ENCODE measurements at places on chromosomes 3 and 15.

- no peak for DNase-seq
These were observed 239.9 kb downstream of the CPNE4 start for GRCh38 chr3:131794766-131795388.

- no peak for DNase-seq
These were observed 55.4 kb downstream of the ITGA11 start for GRCh38 chr15:68376447-68377060.

DNA sequence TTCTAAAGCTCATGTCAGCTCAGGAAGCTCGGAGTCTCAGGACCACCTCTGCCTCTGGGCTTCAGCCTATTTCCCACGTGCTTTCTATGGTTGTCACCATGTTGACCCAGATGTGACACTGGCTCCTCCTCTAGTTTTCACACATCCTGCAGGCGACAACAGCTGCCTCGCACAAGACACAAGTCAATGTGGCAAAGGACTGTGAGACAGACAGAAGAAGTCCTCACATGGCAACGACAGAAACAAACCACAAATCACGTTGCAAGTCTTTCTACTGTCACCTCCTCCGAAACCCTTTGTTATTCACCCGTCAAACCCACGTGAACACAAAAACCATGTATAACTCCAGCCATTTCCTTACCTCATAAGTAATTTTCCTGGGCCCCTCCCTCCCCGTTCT is 194.5 kb downstream of the MEX3B start:
- no peak for DNase-seq

GRCh38 chr15:100905850-100906249 is 13.3 kb upstream of the LRRK1 start:
- no peak for DNase-seq

- DNase-seq = no peak
These were observed 342.6 kb downstream of the NSUN3 start for GRCh38 chr3:94405258-94406035.

- peak; percentile 70 for DNase-seq
These were observed 16.7 kb downstream of the SMAD3 start for GRCh38 chr15:67082007-67082536.

GRCh38 chr15:82079736-82080135 is 33.9 kb upstream of the MEX3B start:
- no peak for DNase-seq

- no peak for DNase-seq
These were observed 70.1 kb downstream of the CASR start for GRCh38 chr3:122253581-122253980.
